Liver (tissue), 10 donors: ENCODE measurements at places on chromosomes 1 and 21.

DNA sequence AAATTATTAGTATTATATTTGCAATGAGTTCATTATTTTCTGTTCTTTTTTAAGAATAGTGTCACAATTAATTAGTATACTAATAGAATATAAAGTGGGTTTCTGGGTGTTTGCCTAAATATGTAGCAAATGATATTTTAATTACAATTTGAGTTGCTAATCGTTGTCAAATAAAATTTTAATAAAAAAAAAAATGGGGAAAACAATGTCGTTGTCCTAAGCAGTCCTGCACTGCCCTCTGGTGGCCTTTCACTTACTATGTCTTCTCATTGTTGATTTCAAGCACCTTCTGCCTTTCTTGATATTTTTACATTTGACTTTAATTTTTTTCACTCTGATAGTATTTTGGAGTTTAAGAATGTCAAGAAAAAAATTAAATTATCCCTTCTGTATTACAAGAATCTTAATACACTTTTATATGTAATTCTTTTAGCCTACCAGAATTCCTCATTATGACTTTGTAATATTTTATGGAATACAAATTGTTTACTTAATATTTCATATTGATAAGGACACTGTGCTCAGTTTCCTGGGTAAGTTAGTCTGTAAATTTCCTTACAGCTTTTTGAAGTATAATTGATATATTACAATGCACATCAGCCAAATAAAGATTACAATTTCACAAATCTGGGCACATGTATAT lies 104.5 kb upstream of the FMN2 start:
- no peaks in the 10 kb centered on the region for H3K27me3 ChIP-seq
- no peaks in the 10 kb centered on the region for H3K4me1 ChIP-seq
- H3K36me3 ChIP-seq = no peaks in the 10 kb centered on the region
- DNase-seq = no peak
- H3K27ac ChIP-seq = no peak overlapping the region
- H3K4me3 ChIP-seq = no peak overlapping the region

- H3K27me3 ChIP-seq = no peaks in the 10 kb centered on the region
- no peak for DNase-seq
- no peaks in the 10 kb centered on the region for H3K36me3 ChIP-seq
- no peak overlapping the region for H3K4me3 ChIP-seq
Observed at GRCh38 chr1:147585640-147586383, 44.5 kb downstream of the BCL9 start.

DNA sequence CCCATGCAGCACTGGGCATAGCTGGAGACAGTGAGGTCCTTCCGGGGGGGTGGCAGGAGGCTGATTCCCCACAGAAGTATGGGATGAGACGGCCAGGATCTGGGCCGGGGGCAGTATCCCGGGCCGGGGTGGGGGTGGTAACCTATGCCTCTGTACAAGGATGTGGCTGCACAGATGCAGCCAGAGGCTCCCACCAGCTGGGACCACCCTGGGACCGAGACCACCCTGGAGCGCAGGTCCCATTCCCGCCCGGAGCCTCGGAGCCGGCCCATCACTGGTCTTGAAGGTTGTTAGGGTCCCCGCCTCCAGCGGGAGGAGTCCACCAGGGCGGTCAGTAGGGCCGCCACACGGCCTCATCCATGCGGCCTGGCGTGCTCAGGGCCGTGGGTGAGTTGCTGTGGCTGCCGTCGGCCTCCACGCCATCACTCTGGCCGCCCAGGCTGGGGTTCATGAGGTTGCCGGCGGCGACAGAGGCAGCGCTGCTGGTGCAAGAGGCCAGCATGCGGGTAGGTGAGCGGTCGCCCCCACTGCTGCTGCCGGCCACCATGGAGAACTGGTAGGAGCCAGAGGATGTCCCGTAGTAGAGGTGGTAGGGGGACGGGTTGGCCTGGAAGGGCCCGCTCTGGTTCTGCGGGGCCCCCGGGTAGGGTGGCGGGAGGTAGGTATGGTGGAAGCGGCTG lies 28.1 kb downstream of the RUNX3 start:
- no peak overlapping the region for H3K4me3 ChIP-seq
- no peaks in the 10 kb centered on the region for H3K4me1 ChIP-seq
- H3K27me3 ChIP-seq = no peaks in the 10 kb centered on the region
- DNase-seq = no peak

- H3K4me3 ChIP-seq = no peak overlapping the region
- H3K27me3 ChIP-seq = no peaks in the 10 kb centered on the region
- no peak overlapping the region for H3K27ac ChIP-seq
- no peaks in the 10 kb centered on the region for H3K4me1 ChIP-seq
- H3K36me3 ChIP-seq = no peaks in the 10 kb centered on the region
- DNase-seq = no peak
Observed at GRCh38 chr21:39319814-39320332, 6.4 kb upstream of the BRWD1 start.
